ENCODE measurements at places on chromosomes 7 and 10. TPM values are rescaled to one million over a fixed set of nuclear protein-coding genes. Genes with fewer than 3 reads are reported as not detected.

Gene ZNF467
- total RNA-seq = 1.6 TPM

Gene FBXL13
- 2.0 TPM for total RNA-seq

Gene PNLIP
- not detected for total RNA-seq

Gene SPDYE16
- not detected for total RNA-seq

Gene IDE
- 27.0 TPM for total RNA-seq

Gene MTPN
- 210 TPM for total RNA-seq

Gene DPYSL4
- total RNA-seq = 52.0 TPM

Gene CYREN
- 42.9 TPM for total RNA-seq

Gene SCIN
- total RNA-seq = 0.23 TPM

Gene ARHGAP22
- total RNA-seq = 85.4 TPM

Gene SLC29A4
- 6.5 TPM for total RNA-seq

Gene SLC13A1
- not detected for total RNA-seq

Gene MEST
- total RNA-seq = 262 TPM

Gene PFKFB3
- total RNA-seq = 151 TPM

Gene MYH16
- not detected for total RNA-seq

Gene NME8
- not detected for total RNA-seq

Gene NEUROD6
- not detected for total RNA-seq

Gene C10orf88
- total RNA-seq = 19.0 TPM

Gene FAM221A
- 1.5 TPM for total RNA-seq

Gene LRRD1
- 0.07 TPM for total RNA-seq

Gene CLRN3
- not detected for total RNA-seq

Gene OGDHL
- total RNA-seq = 0.26 TPM

Gene SUN3
- total RNA-seq = not detected

Gene CHPF2
- total RNA-seq = 123 TPM

Gene PRF1
- not detected for total RNA-seq

Gene PLEKHS1
- total RNA-seq = not detected

Gene AQP1
- total RNA-seq = 335 TPM

Gene SEMA3D
- total RNA-seq = 11.8 TPM

Gene ACHE
- 0.13 TPM for total RNA-seq

Gene TRIM74
- 0.23 TPM for total RNA-seq

All from smooth muscle cell of the pulmonary artery (primary cell).